CD4-positive, CD25-positive, alpha-beta regulatory T cell (primary cell): ENCODE measurements at places on chromosomes 4 and X.

- peak; percentile 24 for DNase-seq
These were observed 98.8 kb upstream of the SPRY1 start for GRCh38 chr4:123297836-123298235.

- peak; percentile 89 for DNase-seq
These were observed 327.4 kb downstream of the PPP3CA start for GRCh38 chr4:101019941-101020401.

DNA sequence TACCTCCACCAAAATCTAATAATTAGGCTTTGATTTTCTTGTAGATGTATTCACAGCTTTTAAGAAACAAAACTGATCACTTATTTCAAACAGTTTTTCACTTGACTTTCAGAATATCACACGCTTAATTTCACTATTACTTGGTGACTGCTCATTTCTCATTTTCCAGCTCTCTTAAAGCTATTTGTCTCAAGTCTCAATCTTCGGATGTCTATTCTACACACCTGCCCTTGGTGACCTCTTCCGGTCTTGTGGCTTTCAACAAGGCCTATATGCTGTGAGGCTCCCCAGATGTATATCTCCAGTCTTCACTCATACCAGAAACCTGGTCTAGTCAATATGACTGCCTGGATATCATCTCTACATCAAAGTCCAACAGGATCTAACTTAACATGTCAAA is 34.9 kb upstream of the ANXA10 start:
- no peak for DNase-seq

DNA sequence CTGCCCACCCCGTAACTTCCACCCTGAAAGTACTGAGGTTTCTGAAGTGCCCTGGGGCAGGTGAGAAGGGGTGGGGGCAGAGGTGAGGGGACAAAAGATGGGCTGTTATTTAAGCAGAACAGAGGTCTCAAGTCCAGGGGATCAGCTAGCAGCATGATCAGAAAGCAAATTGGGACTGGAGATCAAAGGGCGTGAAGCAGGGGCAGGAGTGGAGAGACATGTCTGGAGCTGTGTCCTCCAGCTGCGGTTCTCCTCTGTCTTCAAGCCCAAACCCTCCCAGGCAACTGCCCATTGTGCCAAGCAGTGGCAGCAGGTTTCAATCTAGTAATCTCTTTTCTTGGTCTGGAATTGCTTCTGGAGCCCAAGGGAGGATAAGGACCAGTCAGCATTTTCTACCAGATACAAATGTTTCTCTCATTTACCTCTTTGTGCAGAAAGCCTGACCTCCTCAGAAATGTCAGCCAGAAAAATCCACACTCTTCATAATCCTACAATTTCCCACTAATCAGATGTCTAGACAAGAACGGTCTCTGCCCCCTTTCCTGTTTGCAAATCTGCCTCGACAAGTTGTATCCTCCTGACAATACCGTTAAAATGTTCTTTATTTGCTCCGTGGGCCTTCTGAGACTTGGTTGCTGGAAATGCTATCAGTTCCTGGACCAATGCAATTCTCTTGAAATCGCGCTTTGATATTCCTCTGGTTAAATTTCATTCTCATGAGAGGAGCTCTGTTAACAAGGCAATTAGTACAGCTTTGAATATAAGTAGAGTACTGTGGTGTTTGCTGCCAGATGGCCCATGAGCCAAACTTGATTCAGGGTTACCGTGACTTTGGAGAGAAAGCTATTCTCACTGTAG is 23.2 kb upstream of the RASL11B start:
- no peak for DNase-seq

DNA sequence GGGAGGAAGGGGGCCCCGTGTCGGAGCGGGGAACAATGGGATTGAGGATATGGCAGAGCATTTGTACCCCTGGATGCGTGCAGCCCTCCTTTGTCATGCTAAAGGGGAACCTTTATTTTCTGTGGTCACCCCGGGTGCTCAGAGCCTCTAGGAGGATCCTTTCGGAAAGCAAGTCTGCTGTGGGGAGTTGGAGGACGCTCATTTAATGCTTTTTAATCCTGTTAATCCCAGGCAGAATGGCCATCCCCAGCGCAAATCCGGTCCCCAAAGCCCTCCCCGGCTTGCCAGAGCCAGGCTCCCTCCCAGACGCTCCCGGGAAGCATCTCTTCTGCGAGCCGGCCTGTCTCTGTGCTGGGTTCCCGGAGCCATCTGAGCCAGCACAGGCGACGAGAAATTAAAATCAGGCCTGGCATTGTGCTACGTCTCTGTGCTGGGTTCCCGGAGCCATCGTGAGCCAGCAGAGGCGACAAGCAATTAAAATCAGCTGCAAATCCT is 113.2 kb upstream of the PPP2R3B start:
- DNase-seq: no peak

DNA sequence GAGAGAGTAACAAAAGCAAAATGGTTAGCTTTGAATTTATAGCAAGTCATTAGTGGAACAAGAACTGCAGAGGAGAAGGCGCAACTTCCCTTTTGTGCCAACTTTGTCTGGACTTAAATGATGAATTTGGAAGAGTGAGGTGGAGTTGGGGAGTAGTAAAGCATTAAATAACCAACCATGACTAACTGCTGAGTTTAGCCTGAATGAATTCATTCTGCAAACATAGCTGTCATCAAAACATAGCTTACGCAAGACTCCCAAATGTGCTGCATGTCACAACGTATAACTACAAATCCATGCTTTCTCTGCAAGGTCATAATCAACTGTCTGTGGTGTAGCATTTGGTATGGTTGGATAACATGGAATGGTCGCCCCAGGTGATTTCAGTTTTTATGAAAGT is 75.9 kb upstream of the RPL34 start:
- DNase-seq: no peak

GRCh38 chr4:1200425-1201035 is 28.1 kb upstream of the SPON2 start:
- no peak for DNase-seq

GRCh38 chr4:172357006-172357540 is 543.9 kb downstream of the GALNTL6 start:
- no peak for DNase-seq

DNA sequence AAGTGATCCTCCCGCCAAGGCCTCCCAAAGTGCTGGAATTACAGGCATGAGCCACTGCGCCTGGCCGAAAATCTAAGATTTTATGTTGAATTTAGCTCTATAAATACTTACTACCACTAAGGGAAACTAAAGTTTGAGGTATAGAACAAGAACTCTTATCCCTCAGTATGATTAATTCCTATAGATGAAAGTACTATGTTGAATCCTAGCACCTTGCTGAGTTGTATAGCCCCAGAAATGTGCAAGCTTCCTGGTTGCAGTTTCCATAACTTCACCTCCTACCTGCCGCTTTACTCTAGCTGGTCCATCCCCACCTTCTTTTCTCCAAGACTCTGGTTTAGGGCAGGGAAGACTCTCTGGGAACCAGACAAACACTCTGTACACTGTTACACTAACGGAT is 11.8 kb upstream of the TSPAN5 start:
- DNase-seq: no peak

DNA sequence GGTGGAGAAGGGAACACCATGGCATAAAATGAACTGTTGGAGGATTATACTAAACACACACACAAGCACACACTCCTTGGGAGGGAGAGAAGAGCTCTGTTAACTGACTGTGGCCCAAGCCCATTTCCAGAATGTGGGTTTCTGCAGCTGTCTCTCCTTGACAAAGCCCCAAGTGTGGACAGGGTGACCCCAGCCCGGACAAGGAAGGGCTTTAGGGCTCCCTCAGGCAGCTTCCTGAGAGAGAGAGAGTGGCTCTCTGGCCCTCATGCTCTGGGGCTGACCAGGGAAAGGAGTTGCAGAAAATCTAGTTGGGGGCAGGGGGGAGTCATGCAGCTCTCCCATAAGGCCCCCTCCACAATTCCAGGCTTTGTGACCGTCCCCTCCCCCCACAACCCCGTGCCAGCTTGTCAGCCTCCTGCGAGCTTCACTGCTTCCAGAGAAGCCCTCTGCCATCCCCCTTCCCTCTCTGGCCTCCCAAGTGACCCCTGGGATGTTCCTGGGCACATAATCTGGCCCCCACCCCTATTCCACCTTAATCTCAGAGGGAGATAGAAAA is 590 bp downstream of the ARHGEF9 start:
- no peak for DNase-seq

DNA sequence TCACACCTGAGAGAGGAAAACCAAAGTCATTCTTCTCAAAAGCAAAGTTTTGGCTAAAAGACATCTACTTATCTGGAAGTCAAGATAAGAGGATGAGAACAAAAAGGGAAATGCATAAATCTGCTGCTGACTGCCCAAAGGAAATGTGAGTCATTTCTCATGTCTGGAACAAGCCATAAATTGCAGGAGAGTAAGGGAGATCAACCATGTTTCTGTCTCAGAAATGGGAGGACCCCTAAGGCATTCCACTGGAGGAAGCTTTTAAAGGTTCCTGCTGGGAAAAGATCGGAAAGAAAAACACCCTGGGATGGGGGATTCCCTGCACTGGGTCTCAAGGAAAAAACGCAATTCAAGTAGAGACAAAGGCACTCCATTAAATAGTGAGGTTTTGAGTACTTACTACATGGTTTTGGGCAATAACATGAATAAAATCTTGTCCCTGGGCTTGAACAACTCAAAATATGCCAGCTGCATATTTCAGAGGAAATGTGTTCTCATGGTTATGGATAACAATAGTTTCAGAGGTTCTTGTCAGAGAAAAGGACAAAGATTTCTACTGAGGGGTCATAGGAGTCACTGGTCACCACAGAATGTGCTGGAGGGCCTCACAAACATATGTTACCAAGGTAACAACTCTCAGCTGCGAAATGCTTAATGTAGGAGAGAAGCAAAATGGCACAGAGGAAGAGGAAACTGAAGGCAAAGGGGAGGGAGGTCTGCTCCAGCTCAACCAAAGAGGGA is 19.3 kb downstream of the GPR143 start:
- DNase-seq: no peak

GRCh38 chrX:6456196-6456595 is 78.7 kb downstream of the VCX3A start:
- DNase-seq: no peak

GRCh38 chr4:146522869-146523205 is 1.1 kb upstream of the SLC10A7 start:
- DNase-seq: peak; percentile 52

DNA sequence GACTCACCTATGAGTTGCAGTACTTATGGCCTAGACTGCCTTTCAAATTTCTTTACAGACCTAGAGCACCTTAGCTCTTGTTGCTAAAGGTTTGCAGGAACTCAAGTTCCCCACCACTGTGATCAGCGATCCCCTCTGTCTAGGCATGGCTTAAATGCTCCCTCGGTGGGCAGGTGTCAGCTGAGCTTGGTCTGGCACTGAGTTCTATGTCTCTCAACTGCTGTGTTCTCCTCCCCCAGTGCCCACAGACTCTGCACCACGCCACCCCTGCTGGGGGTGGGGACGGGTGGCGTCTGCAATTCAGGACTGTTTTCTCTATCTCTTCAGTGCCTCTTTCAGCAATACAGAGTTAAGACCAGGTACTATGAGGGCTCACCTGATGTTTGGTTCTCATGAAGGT is 30.5 kb downstream of the TMEM271 start:
- no peak for DNase-seq

DNA sequence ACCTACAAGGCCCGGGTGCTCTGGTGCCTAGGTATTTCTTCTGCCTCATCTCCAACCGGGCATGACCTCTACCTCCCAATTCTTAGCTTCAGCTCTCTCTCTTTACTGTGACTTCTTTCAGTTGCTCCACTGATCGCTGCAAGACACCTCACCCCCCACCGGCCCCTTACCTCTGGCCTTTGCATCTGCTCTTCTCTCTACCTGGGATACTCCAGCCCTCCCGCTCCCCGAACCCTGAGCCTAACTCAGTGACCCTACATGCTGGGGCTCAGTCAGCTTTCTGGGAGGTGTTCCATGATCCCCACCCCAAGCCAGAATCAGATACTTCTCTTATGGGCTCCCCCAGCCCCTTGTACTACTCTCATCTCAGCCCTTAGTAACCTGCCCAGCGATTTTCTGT is 99.6 kb downstream of the EFNB1 start:
- DNase-seq: no peak

GRCh38 chrX:19188566-19188965 is 66.3 kb upstream of the ADGRG2 start:
- DNase-seq: no peak

DNA sequence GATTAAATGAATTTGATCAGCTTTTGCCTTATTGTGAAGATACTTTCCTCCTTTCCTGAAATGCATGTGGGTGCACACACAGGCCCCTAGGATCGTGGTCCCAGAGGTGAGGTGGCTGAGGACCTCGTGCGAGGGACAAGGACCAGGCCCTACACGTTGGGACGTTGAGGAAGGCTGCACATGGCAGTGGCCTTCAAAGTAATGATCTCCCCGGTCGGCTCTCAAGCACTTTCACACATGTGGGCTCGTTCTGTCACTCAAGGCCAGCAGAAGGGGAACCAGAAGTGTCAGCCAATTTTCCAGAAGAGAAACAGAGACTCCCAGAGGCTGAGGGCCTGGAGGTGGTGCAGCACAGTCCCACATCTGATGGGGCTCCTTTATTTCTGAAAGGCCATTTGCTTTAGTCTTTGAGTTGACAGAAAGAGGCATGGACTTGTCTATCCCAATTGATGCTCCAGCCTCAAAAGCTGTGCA is 196.8 kb downstream of the AFAP1 start:
- DNase-seq: no peak

- DNase-seq: peak; percentile 22
These were observed 248.1 kb downstream of the C4orf33 start for GRCh38 chr4:129344058-129344457.

DNA sequence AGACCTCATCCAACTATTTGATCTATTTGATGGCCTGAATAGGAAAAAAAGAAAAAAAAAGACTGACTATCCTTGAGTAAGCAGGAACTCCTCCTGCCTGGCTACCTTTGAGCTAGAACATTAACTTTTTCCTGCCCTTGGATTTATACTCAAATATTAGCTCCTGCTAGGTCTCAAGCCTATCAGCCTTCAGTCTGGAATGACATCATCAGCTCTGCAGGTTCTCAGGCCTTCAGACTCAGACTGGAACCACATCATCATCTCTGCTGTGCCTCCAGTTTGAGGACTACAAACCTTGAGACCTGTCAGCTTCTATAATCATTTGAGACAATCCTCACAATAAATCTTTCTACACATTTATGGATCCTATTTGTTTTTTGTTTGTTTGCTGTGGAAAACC is 754.0 kb upstream of the SLIT2 start:
- DNase-seq: no peak

GRCh38 chr4:53500546-53500945 is 90.7 kb downstream of the LNX1 start:
- no peak for DNase-seq

- DNase-seq: no peak
These were observed 100.2 kb downstream of the LNX1 start for GRCh38 chr4:53490965-53491622.

GRCh38 chrX:35733879-35734278 is 64.3 kb upstream of the MAGEB16 start:
- DNase-seq: no peak

DNA sequence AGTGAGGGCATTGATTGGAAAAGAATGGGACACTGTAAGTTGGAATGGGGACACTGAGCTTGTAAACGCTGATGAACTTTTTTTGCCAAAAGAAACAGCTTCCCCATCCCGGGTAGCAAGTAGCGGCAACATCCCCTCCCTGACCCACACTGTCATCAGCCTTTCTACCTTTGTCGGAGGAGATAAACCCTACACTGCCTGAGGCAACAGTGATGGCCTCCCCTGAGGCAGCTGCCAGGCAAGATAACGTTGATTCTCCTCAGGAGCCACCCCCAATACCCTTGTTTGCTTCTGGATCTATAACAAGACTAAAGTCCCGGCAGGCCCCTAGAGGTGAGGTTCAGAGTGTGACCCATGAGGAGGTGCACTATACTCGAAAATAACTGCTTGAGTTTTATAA is 10.3 kb upstream of the RAB33B start:
- DNase-seq: no peak
